CD8-positive, alpha-beta memory T cell (primary cell): ENCODE measurements at places on chromosomes 16 and 17. TPM values are rescaled to one million over a fixed set of nuclear protein-coding genes. Genes with fewer than 3 reads are reported as not detected.

The CASKIN2 gene
- polyA plus RNA-seq, result 0.15 TPM

The MSLN gene
- not detected for polyA plus RNA-seq

The ZPBP2 gene
- polyA plus RNA-seq, result 0.09 TPM

DNA sequence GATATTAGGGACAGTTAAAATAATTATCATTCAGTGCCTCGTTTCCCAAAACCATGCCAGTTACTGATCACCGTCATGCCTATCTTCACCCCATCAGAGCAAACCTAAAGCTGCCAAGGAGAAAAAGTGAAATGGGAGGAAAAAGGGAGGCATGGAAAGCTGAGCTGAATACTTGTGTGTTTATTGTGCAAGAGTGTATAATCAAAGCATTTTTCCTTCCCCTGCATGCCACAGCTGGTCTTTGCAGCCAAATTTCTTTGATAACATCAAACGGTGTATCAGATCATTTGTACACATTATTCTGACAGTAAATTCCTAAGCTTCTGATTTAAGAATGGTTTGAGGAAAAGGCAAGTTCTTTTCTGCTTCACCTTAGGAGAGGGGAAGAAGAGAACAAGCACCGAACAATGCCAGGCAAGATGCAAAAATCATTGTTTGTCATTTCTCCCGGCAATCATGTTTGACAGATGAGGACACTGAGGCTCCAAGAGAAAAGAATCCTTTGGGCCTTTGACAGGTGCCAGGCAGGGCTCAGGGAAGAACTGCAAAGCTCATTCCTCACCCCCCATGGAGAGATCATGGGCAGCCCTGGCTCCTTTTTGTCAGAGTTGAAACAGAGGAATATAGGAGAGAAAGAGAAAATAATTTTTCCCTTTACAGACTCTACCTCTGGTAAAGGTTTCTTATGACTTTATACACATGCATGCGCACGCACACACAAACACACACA, 51.4 kb upstream of the ARHGAP44 start:
- DNase-seq, result no peak

GRCh38 chr17:77736199-77736585, 222.3 kb upstream of the TNRC6C start:
- no peak for DNase-seq

The TBC1D3L gene
- polyA plus RNA-seq, result 1.6 TPM

The MT4 gene
- polyA plus RNA-seq, result not detected

The PIP4K2B gene
- 17.4 TPM for polyA plus RNA-seq

The WRAP53 gene
- 16.6 TPM for polyA plus RNA-seq

DNA sequence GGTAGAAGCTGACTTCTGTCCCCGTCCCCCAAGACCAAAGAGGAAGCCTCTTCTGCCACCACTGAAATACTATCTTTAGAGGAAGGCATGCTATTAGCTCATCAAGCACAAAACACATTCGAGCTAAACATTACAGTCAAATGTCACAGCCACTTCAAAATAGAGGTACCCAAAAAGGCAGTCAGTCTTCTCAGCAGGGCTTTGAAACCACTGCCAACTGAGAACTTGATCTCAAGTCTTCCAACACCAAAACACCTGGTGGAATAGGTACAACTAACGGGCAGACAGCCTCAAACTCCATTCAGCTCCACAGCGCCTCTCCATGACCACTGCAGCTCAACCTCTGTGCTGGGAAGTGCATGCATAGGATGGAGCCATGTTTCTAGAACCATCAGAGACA, 36.0 kb downstream of the ZFHX3 start:
- no peak for DNase-seq

The WNK4 gene
- polyA plus RNA-seq, result not detected

DNA sequence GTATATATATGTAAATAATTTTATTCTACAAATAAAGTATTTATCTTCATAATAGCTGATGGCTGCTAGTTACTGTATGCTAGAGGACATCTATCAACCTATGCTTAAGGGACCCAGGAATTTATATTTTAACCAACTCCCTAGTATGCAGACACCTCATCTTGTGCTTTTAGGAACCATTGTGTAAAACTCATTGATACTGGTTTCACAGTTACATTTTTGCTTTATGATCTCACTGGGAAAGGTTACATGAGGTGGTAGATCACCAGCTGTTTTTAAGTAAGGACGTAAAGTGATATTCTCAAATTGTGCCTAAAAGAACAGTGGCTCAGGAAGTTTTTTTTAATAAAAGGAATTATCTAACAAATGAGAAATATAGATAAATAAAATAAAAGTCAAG, 56.4 kb downstream of the VMP1 start:
- DNase-seq, result no peak

The PLK1 gene
- 0.41 TPM for polyA plus RNA-seq

DNA sequence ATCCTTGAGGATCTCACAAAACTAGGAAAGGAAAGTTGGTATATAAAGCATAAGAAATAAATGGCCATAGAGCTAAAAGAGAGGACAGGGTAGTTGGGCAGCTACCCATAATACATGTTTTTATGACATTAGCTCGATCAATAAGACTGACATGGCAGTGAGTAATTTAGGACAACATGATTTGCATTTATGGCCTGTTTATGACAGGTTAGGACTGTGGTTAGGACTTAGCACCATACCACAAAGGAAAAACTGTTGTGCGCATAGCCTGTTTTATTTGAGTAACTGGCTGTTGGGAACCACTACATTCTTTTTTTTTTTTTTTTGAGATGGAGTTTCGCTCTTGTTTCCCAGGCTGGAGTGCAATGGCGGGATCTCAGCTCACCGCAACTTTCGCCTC, 18.0 kb upstream of the TRIM37 start:
- DNase-seq, result no peak

The SCIMP gene
- 0.81 TPM for polyA plus RNA-seq

DNA sequence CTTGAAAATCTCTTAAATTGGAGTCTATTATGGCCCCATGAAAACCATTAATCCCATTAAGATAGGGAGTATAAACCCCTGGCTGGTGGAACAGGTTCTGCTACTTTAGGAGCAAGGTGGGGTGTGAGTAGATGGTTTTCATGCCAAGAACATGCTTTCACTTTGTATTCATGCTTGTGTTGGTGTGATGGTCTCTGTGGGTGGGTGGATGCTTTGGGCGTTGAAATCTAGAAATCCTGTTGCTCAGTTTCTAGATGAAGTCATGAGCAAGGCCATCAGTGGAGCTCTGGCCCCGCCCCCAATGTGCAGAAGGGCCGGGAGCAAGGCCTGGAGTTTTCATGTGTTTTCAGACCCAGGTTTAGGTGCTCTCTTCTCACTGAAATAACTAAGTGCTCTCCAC, 20.1 kb downstream of the PLD6 start:
- no peak for DNase-seq

The HSD17B1 gene
- polyA plus RNA-seq, result 0.48 TPM

The MT1H gene
- not detected for polyA plus RNA-seq

GRCh38 chr16:60882816-60883215, 1153.4 kb downstream of the CDH8 start:
- no peak for DNase-seq

The RDM1 gene
- 2.8 TPM for polyA plus RNA-seq

- DNase-seq, result no peak
Measured at GRCh38 chr17:30928584-30928983, 6.8 kb downstream of the ADAP2 start.

DNA sequence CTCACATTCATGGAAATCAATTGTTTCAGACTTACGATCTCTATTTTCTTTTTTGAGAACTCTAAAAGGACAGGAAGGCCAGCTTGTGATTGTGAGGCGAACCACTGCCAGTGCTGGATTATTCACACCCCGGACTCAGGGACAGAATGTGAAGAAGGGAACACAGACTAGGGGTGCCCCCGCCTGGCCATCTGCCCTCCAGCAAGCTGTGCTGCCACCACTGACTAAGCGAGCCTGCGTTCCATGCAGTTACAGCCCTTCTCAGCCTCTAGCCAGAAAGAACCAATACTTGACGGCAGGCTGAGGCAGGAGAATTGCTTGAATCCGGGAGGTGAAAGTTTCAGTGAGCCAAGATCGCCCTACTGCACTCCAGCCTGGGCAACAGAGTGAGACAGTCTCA, 2.8 kb downstream of the HAGH start:
- DNase-seq, result no peak

DNA sequence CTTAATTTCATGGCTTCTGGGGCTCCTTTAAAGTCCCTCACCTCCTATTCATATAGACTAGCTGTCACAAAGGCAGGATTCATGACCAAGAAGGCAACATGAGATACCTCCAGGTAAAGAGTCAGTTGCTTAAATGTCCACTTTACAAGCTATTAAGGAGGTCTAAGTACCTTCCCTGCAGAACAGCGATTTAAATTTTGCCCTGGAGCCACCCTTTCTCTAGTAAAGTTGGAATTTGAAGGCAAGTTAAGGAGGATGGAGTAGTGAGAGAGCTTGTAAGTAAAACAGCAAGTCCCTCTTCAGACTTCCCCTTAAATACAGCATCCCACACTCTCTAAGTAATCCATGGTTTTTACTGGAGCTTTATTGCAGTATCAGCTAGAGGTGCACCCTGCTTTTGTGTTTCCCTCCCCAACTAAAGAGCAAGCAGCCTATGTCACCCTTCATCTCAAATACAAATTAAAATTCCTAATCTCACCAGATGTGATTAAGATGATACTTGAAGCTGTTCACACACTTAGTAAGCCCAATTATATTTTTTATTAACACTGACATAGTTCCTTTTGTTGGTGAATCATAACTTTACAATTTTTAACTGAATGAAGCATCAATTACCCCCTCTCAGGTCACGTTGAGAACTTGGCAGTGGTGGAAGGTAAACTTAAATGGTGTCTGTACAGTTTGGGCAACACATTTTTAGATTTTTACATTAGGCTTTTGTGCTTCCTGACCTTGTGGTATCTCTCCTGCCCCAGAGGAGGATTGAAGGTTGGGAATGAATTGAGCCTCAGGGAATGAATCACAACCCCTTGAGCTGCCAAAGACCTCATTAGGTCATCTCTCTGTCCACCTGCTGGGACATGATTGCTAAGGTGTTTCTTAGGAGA, 108.9 kb downstream of the TANGO6 start:
- DNase-seq, result no peak

- DNase-seq, result no peak
Measured at GRCh38 chr16:6929868-6930267, 402.8 kb upstream of the RBFOX1 start.

DNA sequence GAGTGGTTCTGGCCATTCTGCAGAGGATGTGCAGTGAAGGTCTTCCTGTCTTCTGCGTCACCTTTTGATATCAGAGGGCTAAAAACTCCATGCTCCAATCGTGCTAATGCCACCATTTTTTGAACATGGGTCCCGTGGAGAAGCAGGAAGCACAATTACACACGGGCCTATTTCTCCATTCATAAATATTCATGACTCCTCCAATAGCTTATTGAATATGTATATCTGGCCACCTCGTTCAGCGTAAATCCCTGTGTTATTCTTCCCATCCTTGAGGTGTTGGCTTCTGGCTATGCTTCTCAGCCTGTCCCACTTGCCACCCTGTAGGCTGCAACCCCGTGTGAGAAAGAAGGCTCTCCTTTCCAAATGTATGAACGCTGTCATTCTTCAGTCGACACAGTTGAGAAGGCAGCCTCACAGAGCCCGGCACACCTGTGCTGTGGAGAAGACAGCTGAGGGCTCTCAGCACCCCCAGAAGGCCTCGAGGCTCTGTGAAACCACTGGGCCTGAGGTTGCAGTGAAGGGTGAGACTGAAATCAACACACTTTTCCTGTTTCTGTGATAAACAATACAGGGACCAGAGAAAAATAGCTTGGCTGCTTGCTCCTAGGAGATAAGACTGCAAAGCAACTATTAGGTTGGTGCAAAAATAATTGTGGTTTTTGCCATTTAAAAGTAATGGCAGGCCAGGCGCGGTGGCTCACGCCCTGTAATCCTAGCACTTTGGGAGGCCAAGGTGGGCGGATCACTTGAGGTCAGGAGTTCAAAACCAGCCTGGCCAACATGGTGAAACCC, 4.9 kb upstream of the ANKRD40CL start:
- DNase-seq, result no peak

DNA sequence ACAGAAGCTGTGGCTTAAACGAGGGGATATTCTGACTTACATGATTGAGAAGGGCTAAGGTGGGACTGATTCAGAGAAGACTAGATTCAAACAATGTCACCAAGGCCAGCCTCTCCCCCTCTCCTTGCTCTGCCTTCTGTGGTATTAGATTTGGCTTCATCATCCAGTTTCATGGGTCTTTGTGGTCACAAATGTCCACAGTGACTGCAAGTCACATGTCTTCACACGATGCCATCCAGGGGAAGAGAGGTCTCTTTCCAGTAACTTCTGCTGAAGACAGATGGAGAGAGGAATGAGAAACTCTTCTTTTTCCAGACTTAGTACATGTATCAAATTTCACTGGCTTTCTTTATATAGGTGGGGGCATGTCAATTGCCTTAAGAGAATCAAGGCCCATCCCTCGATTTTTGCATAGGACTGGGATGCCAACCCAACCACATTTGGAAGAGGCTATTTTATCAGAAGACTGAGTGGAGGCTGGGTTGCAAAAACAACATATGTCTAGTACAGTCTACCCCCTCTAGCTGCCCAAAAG, 57.3 kb upstream of the HNF1B start:
- no peak for DNase-seq

The GPR179 gene
- not detected for polyA plus RNA-seq

GRCh38 chr16:26071101-26071866, 379.5 kb downstream of the HS3ST4 start:
- DNase-seq, result no peak

GRCh38 chr17:76641501-76641900, 2.1 kb downstream of the ST6GALNAC1 start:
- DNase-seq, result no peak

DNA sequence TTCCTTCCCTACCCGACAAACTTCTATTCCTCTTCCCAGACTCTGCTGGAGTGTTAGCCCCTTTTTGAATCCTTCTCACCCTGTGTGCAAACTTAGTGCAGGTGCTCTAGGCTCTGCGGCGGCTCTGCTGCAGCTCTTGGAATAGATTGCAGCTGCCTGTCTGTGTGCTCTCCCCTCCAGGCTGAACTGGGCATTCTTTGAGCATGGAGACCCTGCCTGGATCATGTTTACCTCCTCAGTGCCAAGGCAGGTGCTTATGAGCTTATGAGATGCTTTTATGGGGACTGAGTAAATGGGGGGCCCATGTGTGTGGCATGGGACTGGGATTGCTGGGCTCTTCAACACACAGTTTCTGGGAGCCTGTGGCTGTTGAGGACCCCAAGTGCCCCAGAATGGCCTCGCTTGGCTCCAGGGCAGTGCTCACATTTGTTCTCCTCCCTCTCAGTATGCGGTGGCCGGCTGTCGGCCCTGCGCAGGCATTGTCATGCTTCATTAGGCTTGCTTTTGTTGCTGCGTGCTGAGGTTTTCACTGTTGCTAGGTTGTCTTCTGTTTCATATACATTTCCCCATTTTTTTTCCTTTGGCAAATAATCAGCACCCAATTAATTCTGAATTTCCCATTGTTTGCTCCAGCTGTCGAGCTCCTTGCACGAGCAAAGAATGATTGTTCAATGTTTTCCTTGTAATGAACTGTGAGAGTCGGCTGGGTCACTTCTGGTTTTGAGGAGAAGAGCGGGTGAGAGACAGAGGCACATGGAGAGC, 185.5 kb upstream of the NLRP1 start:
- DNase-seq, result no peak
